Stimulated activated CD4-positive, alpha-beta T cell treated with anti-CD3 and anti-CD28 coated beads, Interleukin-1b, Interleukin-23, amount 100 ng/mL, for 1 hour (primary cell): ENCODE measurements at places on chromosomes 3 and 15.

GRCh38 chr3:57065588-57065987 lies 5.1 kb downstream of the SPATA12 start:
- DNase-seq: no peak

DNA sequence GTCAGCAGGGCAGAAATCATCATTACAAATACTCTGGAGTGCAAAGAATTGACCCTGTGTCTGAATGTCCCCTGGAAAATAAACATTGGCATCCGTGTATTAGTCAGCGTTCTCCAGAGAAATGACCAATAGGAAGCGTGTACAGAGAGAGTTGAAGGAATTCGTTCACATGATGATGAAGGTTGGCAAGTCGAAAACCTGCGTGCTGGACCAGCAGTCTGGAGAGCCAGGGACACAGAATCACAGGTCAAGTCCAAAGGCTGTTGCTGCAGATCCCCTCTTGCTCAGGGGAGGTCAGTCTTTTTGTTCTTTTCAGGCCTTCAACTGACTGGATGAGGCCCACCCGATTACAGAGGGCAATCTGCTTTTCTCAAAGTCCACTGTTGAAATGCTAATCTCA lies 16.6 kb downstream of the GP9 start:
- no peak for DNase-seq

DNA sequence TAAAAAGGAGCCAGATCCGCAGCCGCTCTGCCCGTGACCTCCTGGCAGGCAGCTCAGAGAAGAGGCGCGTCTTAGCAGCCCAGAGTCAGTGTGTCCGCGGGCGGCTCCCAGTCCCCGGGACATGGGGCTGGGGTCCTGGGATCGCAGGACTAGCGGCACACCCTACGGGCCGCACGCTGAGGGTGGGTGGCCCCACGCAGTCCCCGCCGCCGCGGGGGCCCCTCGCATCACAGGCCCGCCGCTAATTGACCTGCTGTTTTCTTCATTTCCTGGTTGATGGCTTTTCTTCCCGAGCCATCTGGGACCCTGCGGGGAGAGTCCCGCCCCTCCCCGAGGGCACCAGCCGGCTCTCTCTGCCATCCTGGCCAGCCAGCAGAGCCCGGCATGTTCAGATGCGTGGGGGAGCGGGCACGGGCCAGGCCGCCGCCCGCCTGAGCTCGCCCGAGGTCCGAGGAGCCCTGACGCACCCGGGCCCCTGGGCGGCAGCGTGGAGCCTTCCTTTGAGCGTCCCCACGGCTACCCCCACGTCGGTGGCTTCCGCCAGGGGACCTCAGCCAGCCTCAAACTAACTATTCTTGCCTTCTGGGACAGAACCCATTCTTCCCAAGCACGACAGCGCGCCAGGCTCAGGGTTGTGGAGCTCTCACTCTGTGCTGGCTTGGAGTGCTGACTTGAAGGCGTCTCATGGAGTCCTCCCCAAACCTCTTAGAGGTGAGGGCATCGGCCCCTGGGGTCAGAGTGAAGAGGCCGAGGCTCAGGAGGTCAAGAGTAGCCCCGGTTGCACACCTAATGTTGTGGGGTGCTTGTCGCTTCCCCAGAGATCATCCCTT lies 34.6 kb upstream of the CACNA2D3 start:
- DNase-seq: no peak

GRCh38 chr3:184491867-184492615 lies 69.5 kb upstream of the EPHB3 start:
- DNase-seq: no peak

DNA sequence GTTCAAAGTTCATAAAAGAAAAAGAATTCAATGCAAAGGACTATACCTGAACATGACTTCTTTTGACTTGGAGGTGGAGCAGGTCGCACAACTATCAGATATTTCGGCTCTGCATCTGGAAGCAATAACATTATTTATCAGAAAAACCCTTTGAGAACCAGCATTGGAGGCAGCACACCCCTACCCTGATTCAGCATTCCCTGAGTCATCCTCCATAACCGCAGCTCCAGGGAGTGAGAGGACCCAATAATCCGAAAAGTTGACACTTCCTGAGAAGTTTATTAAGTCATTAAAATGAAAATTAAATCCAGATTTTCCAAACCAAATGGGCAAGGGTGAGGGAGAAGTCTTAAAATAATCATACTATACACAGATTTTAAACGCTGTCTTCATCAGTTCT lies 90.6 kb downstream of the ABI3BP start:
- DNase-seq: no peak

DNA sequence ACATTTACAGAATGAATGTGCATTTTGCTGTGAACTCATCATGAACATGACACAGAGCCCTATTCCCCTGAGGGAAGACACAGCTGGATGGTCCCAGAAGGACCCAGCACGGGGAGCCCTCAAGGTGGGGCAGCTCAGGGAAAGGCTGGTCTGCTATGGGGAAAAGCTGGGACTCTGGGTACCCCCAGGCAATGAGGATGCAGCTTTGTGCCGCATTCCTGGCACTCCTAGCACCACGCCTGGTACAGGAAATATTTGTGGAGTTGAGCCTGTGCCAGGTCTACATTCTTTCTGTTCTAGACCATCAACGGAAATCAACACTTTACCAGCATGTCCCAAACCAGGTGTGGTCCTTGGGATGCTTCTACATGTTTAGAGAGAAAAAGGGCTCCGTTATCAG lies 74.0 kb downstream of the SRGAP3 start:
- no peak for DNase-seq

DNA sequence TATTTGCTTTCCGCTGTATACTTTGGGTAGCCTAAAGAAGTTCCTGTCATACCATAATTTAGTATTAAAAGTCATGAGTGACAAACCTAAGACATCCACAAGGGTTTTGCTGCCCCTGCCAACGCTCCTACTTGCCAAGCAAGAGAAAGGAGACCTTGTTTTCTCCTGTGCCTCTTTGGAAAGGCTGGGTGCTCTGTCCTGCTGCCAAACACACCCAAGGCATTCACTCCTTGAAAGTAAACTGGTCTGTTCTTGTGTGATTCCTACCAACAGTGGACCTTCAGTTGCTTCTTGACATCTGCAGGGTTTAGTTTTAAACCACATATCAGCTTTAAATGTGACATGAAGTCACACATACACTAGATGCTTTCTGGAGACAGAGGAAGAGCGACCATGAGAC lies 295.4 kb downstream of the SLC9A9 start:
- DNase-seq: no peak

DNA sequence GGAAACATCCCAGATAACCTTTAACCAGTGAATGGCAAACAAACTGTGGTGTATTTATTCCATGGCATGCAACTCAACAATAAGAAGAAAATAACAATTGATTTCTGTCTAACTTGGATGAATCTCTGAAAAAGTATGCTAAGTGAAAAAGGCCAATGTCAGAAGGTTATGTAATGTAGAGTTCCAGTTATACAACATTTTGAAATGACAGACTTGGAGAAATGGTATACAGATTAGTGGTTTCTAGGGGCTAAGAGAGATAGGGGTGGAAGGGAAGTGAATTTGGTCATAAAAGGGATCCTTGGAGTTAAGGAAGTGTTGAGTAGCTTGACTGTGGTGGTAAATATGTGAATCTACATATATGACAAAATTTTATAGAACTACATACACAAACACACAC lies 269.4 kb upstream of the SUCLG2 start:
- DNase-seq: no peak

DNA sequence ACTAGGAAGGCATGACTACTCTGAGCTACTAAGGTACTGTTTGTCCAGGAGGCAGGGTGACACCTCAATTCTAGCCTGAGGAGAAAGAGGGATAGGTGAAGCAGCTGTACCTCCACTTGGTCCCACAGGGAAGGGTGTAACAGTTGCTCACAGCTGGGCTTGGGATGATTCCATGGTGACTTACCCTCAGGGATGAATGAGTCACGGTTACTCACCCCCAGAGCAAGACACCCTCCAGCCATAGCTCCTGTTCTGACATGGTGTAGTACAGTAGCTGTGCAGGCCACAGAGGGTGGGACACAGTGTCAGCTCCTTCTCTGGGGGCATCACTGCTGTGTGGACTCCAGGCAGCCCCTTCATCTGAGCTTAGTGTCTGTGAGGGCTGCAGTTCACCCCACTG lies 868.6 kb upstream of the SEMA6D start:
- no peak for DNase-seq

DNA sequence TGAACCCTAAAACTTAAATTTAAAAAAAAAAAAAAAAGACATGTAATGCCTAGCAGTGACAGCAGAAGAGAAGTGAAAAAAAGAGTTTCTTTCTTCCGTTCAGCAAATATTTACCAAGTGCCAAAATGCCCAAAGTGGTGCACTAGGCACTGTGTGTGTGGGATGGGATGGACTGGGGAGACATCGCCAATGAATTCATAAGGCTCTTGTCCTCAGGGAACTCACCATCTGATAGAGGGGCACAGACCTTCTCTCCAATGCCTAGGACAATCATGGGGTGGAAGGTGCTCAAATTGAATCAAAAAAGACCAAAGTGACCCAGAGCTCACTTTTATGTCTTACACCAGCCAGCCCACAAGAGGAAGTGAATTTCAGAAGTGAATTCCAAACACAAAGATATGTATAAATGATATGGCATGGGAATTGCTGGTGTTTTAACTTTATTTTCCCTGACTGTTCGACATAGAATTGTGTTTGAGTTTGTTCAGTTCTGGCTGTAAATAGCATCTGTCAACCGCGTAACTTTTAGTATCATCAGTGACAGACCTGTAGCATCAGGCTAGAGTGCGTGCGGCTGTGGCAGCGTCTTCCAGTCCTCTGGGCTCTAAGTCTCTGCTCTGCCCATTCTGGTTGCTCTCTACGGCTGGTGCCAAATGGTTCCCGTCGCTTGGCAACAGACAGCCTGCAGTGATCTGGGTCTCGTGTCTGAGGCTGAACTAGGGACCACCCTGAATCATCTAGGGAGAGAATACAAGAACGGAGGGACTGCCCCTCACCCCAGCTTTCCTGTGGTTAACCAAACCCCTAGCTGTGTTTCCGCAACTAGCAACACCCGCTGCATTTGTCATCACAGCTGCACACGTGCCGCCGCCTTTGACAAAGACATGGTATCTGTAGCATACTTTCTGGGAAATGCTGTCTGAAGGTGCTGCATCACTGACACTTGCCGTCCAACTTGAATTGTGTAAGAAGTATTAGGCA lies 154.0 kb upstream of the THBS1 start:
- peak; percentile 30 for DNase-seq

- DNase-seq: no peak
Observed at GRCh38 chr3:177196008-177196455, 1.2 kb downstream of the TBL1XR1 start.

GRCh38 chr3:23303601-23304217 lies 100.6 kb downstream of the UBE2E2 start:
- DNase-seq: no peak

- no peak for DNase-seq
Observed at GRCh38 chr3:156150434-156151066, 30.2 kb downstream of the KCNAB1 start.

GRCh38 chr3:54964081-54964480 lies 36.2 kb upstream of the LRTM1 start:
- DNase-seq: no peak

DNA sequence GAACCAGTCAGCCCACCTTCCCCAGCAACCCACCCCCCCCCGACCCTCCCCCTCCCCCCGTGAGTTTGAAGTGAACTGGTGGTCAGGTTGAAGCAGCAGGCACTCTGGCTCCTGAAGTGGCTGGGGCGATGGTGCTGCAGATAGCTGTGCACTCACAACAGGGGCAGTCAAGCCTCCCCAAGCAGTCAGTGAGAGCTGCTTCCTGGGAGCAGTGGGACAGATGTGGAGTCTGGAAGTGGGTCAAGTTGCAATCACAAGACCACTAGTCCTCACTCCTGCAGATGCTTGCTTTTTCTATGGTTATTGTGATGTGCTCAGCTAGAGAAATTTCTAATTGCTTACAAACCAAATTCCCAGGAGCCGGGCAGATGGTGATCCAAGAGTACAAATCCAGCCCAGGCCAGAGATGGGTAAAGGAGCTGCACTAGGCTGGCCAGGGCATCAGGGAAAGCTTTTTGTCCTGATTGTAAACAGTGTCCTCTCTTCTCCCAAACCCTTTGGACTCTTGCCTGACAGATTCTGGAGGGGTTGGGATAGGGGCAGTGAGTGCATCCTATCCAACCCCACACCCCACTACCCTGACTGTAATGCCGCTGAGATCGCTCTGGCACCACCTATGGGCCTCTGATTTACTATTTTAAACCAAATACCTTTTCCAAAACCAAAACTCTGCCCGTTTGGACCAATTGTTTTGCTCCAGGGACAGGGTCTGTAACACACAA lies 9.8 kb upstream of the CLPX start:
- DNase-seq: no peak

GRCh38 chr3:4376499-4376898 lies 73.3 kb downstream of the SETMAR start:
- DNase-seq: no peak

DNA sequence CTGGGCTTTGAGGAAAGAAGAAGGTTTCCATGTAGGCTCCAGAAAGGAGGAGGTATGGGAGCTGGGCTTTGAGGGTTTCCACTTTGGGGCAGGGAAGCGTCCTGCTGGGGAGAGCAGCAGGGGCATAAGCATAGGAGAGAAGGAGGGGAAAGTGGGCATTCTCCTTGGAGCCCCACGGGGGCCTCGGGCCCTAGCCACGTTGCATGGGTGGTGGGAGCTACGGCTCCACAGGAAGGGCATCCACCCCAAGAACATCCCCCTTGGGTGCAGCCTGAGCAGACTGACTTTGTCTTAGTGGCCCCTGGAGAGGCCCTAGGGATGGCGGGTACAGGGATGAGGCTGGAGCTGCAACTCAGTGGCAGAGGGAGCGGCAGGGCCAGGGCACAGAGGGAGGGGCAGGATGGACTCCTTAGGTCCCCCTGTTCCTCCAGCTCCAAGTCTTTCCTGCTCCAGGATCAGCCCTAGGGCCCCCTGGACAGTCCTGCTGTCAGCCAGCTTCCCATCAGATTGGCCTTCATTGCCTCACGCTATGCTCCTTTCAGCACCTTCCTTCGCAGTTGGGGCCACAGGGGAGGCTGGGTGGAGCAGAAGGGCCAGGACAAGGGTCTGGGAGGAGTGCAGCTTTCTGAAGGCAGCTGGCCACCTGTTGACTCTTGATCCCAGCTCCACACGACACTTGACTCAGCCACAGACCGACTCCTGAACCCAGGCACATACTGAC lies 22.9 kb downstream of the PRR20G start:
- no peak for DNase-seq

GRCh38 chr3:46049093-46049492 lies 21.8 kb upstream of the XCR1 start:
- DNase-seq: no peak

GRCh38 chr3:63538919-63539318 lies 113.6 kb upstream of the SNTN start:
- DNase-seq: no peak

GRCh38 chr3:52314489-52314888 lies 1.6 kb upstream of the DNAH1 start:
- no peak for DNase-seq

GRCh38 chr3:127569160-127569559 lies 21.4 kb downstream of the TPRA1 start:
- no peak for DNase-seq

- no peak for DNase-seq
Observed at GRCh38 chr3:49711489-49711888, 8.0 kb downstream of the AMIGO3 start.

GRCh38 chr3:193815246-193816027 lies 222.4 kb downstream of the OPA1 start:
- no peak for DNase-seq
